ENCODE measurements at places on chromosomes 11 and 22.
A peak's percentile ranks its signal among the peaks of the same experiment; 100 is the strongest.

- DNase-seq, result no peak
Measured at GRCh38 chr22:26901198-26901816, 243.9 kb downstream of the MIAT start.

GRCh38 chr11:118202599-118203422, 22.0 kb downstream of the JAML start:
- peak; percentile 62 for DNase-seq

DNA sequence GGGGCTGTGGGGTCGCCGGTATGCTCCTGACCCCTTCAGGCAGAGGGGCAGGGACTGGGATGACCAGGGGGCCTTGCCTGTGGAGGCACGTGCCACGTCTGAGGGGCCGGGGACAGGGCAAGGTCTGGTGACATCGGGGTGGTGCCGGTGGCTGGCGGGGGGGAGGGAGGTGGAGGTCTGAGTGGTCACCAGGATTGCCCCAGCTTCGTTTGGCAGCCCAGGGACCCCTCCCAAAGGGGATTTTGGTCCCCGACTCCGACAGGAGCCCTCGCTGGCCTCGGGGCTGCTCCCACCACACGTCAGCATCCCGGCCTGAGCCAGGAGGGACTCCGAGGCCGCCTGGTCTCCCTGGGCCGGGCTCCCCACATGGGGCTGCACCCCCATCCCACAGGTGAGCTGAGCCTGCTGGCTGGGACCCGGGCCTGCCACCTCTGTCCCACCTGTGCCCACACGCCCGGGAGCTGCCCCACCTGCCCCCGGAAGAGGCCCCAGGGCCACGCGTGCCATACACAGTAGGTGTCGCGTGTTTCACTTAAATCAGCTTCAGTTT, 1.1 kb upstream of the MUC6 start:
- no peak for DNase-seq

GRCh38 chr11:109547356-109548027, 125.5 kb downstream of the C11orf87 start:
- DNase-seq, result no peak

DNA sequence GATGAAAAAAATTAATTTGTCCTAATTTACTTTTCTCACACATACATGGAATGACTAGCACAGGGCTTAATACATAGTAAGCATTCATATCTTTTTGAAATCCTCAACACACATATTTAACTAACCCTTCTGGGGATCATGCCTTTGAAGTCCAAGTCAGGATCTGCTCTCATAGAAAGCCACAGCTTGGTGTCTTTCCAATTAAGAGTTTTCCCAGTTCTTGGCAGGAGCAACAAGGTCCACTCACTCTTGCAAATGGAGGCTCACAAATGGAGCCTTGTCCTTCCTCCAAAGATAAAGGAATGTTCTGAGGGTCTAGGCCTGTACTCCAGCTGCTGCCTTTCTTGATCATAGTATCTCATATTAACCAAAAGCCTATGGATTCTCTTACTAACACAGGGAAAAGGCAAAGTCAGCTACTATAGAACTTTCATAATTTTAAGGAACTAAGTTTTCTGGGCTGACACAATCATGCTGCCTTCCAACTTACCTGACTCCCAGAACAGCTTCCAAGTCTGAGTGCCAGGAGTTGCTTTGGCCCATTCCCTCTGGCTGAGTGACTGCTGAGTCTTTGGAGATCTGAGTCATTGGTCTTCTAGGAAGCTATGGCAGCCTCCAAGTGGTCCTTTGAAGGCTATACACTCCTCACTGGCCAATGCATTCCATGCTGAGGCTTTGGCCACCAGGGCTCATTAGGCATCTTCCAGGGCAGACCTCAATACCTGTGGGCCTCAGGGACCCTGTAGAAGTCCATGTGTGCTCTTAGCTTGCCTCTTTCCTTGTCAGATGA, 25.8 kb upstream of the NUCB2 start:
- DNase-seq, result no peak
